ENCODE measurements at places on chromosomes 16 and 17.

DNA sequence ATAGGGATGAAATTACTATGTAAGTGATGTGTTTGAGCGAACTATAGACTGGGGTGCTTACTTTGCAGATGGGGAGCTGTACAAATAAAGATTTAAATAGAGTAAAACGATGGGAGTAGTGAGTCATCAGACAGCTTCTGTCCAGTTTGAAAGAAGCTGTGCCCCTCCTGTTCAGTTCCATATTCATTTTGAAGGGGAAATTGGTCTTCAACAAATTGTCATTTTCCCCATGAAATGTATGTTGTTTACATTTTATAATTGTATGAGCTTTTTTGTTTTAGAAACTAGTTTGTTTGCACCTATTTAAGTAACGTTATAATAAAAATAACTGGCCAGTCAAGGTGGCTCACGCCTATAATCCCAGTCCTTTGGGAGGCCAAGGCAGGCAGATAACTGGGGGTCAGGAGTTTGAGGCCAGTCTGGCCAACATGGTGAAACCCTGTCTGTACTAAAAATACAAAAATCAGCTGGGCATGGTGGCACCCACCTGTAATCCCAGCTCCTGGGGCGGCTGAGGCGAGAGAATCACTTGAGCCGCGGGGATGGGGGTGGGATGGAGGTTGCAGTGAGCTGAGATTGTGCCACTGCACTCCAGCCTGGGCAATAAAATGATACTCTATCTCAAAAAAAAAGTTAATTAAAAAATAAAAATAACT lies 20.2 kb downstream of the SEC14L1 start:
- DNase-seq, result no peak

DNA sequence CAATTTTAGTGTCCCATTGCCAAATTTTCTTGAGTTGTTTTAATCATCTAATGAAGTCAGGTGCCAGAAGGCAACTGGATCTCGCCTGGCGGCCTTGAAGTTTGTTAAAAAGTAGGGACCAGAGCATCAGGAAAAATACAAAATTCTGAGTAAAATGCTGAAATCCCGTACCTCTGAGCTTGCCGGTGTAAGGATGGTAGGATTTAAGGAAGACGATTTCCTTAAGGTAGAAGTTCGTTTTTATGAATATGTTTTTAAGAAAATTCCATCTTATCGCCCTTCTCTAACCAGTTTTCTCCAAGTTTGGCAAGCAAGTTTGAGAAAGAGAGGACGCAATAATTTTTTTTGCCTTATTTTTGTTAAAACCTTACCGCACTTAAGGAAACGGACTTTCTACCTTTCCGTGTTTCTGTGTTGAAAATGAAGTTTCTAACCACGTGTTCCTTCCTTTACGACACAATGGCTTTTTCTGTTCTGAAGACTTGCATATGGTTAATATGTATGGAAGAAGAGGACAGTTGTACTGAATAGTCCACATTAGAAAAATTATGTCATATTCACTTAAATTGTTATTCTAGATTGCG lies 748 bp downstream of the ATF7IP2 start:
- peak; percentile 36 for DNase-seq

GRCh38 chr17:2181206-2181896 lies 122.2 kb downstream of the SMG6 start:
- DNase-seq, result peak; percentile 83

- DNase-seq, result no peak
These were observed 66.4 kb downstream of the CMC2 start for GRCh38 chr16:80940069-80940856.

DNA sequence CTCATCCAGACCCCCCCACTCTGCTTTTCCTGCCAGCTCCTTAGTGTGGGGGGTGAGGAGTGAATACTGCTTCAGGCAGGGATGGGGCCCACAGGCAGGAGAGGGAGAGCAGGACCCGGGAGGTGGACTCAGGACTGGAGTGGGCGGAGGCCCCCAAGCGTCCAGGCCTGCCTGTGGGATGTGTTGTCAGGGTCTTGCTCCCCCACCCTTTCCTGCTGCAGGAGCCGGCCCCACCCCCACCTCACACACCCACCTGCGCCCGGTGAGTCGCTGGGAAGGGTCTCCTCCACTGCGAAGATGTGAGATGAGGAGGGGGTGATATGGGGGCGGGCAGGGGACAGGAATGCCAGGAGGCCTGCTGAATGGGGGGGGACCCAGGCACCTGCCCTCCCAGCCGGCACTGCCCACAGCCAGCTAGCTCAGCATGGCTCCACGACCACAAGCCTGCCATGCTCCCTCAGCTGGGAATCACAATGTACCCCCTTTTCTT lies 1.1 kb downstream of the FAM171A2 start:
- no peak for DNase-seq

- no peak for DNase-seq
These were observed 45.7 kb downstream of the OMG start for GRCh38 chr17:31251105-31251969.

- no peak for DNase-seq
These were observed 75.2 kb downstream of the CDRT15 start for GRCh38 chr17:14161419-14161818.

DNA sequence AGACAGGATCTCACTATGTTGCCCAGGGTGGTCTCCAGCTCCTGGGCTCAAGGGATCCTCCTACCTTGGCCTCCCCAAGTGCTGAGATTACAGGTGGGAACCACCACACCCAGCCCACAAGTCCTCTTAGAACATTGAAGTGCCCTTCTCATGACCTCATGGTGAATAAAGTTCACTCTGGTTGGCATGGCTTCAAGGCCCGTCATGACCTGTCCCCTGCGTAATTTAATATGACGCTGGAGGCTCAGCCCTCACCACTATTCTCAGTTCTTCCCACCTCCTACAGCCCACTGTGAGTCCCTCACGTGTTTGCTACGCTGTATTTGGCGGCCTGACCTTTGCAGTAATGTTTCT lies 1.9 kb downstream of the ENDOV start:
- DNase-seq, result no peak

DNA sequence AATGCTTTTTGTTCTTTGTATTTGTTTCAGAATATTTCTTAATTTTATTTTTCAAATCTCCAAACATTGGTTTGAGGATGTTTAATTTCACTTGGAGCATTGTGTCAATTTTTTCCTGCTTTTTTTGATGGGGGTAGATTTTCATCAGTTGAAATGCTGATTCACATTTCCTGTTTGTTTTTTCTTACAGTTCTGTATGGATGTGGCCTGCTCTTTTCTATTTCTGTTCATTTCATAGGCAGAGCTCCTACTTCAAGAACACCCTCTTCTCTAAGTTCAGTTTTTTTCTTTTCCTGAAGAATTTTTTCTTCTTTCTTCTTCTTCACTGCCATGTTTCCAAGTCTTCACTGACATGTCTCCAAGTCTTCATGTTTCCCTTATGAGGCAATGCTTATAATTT lies 8.8 kb downstream of the MBTD1 start:
- no peak for DNase-seq

- no peak for DNase-seq
These were observed 575.7 kb upstream of the CDH11 start for GRCh38 chr16:65697521-65697920.

DNA sequence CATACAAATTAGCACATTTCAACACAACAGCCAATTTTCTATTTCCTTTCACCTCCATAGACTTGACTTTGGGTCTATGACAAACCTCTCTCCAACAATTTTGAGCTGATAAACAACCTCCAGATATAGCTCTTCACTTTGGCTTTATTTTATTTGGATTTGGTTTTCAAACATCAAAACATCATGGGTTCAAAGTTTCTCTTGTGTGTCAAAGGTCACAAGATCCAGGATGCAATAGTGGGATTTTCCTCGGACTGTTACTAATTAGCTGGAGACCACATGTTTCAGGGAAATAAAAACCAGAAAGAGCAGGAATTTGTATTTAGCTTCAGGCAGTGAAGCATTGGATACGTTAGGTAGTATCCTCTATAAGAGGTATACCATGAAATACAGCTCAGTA lies 351.0 kb upstream of the SOX9 start:
- DNase-seq, result no peak

DNA sequence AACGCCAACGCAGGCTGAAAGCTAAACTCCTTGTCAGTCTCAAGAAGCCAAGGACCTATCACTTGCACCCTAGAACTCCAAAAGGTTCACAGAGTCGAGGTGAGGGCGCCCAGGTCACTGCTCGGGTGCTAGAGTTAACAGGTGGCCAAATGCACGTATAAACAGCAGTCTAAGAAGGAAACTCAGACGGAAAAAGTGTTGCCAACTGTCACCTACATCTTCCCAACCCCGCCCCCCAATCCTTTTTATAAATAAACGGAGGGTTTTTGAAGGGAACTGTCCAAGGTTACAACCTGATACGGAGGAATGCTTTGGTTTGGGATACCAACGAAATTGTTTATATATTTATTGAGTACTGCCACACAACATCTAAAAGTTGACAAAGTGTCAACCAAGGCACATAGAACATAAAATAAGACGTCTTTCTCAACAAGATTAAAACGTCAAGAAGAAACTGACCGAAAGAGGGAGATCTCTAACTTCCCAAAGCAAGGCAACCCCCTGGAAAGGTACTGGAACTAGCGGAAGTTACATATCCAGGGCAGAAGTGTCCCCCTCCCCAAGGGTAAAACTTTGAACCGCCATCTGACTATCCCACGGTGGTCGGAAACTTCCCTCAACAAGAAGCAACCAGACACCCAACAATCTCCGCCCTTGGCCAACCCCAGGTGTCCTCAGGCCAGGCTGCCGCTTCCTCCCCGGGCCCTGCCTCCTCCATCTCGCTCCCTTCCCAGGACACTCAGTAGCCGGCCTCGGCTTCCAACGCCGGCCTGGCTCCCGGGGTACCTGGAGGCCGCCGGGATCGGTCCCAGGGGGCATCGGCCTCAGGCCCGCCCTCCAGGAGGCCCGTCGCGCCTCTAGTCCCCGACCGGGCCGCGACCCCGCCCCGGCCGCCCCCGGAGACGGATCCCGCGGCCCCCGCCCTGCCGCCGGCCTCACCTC lies 982 bp downstream of the SPAG9 start:
- DNase-seq, result peak; percentile 44

DNA sequence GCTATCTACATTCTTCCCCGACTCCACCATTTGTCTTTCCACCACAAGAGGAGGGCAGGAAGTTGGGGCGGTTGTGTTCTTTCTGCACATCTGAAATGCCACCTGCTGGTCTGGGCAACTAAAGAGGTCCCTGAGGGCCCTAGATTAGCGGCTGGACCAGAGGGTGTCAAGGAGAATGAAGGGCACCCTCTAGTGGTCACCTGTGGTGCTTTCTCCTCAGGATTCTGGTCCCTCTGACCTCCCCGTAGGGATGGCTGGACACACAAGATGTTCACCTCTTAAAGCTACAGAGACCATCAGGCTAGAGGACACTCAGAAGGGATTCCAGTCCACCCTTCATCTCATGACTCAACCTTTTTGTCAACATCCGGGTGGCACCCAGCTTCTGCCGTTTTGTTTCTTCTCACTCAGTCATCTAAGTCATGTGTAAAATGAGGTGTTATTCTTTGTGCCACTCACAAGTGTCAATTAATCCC lies 2.9 kb upstream of the SCIMP start:
- DNase-seq, result peak; percentile 95

GRCh38 chr16:4365014-4365406 lies 6.6 kb upstream of the VASN start:
- DNase-seq, result no peak

DNA sequence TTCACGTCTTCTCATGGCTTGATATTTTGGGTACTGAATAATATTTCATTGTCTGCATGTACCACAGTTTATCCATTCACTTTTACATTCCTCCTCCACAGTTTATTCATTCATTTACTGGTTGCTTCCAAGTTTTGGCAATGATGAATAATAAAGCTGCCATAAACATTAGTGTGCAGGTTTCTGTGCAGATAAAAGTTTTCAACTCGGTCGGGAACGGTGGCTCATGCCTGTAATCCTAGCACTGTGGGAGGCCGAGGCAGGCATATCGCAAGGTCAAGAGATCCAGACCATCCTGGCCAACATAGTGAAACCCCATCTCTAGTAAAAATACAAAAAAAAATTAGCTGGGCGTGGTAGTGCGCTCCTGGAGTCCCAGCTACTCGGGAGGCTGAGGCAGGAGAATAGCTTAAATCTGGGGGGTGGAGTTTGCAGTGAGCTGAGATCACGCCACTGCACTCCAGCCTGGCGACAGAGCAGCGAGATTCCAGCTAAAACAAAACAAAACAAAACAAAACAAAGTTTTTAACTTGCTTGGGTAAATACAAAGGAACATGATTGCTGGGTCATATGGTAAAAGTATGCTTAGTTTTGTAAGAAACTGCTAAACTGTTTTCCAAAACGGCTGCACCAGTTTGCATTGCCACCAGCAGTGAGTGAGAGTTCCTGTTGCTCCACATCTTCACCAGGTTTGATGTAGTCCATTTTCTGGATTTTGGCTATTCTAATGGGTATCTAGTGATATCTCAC lies 89.5 kb downstream of the WWP2 start:
- peak; percentile 68 for DNase-seq

GRCh38 chr17:73534209-73534909 lies 109.9 kb downstream of the SDK2 start:
- DNase-seq, result no peak

Data from trophoblast cell (in vitro differentiated cells and primary cell).